HT1080 (cell line): ENCODE measurements at places on chromosomes 3 and 15.

GRCh38 chr3:66499881-66500575, 794 bp downstream of the LRIG1 start:
- peak; percentile 8 for DNase-seq

GRCh38 chr3:42961633-42962032, 17.5 kb upstream of the GASK1A start:
- DNase-seq, result peak; percentile 56

GRCh38 chr3:16589867-16590624, 15.2 kb downstream of the DAZL start:
- no peak for DNase-seq

- DNase-seq, result no peak
These were observed 26.1 kb upstream of the GFM1 start for GRCh38 chr3:158617982-158618875.

- DNase-seq, result no peak
These were observed 143.0 kb downstream of the RYR3 start for GRCh38 chr15:33453761-33454160.

DNA sequence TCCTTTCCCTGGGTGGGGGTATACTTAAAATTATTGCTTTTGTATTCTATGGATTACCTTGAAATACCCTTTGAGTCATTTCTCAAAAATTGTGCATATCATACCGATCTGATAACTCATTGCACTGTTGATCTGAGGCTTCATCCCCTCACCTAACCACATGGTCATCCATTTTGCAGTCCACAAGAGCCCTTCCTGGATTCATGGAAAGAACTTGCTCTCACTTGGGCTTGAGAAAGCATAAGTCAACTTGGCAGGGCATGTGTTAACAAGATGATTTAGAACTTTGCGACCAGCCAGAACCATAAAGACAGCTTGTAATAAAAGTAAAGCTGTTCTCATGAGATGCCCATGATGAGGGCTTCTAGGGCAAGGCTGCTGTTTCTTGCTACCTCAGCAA, 22.2 kb downstream of the MME start:
- peak; percentile 68 for DNase-seq

DNA sequence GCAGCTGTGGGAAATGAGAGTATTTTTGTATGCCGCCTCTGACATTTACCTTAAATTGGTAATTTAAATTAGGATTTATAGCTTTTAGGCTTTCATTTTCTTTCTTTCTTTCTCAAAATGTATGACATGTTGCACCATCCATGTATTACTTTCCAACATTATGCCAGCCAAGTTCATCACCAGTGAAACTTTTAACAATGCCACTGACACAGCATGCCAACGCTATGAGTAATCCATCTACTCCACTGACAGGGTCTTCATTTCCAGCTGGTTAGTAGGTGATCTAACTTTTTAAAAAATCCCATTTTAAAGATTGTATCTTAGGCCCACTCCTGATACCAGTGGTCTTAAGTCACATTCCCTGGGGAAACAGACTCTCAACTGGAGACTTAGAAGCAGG, 21.8 kb upstream of the CLDN16 start:
- peak; percentile 73 for DNase-seq

GRCh38 chr3:29438580-29438979, 157.7 kb downstream of the RBMS3 start:
- DNase-seq, result no peak

DNA sequence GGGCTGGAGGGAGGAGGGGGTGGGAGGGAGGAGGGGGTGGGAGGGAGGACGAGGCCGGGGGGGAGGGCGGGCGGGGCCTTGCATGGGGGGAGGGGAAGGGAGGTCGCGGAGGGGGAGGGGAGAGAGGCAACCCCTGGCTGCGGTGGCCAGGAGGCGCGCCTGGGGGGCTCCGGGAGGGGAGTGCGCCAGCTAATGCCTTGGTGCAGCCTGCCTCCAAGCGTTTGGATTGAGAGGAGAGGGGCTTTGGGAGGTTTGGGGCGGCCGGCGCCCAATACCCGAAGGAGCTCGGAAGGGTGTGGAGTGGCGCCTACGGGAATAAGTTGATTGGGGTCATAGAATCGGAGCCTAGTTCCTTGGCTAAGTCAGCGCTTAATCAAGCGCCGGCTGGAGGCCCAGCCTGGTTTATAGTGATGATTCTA, 557 bp downstream of the TFG start:
- DNase-seq, result peak; percentile 23

DNA sequence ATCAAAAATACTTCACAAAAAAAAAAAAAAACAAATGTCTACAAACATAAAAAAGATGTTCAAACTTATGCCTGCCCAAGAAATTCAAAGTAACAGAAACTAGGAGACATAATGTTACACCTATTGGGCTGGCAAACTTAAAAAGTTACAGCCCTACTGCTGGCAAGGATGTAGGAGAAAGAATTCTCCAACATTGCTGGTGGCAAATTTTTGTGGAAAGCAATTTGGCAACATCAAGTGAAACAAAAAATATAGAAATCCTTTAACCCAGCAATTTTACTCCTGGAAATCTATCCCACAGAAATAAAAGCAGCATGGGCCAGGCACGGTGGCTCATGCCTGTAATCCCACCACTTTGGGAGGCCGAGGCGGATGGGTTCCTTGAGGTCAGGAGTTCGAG, 73.2 kb downstream of the STAG1 start:
- DNase-seq, result no peak

GRCh38 chr3:86991840-86992435, 989 bp upstream of the VGLL3 start:
- no peak for DNase-seq

DNA sequence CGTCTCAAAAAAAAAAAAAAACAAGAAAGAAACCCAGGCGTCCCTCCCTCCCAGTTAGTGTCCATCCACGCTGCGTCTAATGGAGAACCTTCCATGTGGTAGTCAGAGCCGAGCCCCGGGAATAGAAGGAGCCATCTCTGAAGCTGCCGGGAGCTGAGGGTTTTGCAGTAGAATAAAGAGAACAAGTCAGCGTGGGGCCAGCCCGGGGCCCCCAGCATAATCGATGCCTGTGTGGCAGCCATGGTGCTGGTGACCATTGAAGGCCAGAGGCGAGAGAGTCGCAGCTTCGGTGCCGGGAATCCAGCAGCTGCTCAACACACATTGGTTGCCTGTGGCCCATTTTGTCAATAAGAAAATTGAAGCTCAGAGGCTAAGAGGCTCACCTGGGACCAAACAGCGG, 151.7 kb downstream of the CHSY1 start:
- no peak for DNase-seq

- DNase-seq, result no peak
These were observed 42.7 kb downstream of the EIF2AK4 start for GRCh38 chr15:39976291-39977274.

DNA sequence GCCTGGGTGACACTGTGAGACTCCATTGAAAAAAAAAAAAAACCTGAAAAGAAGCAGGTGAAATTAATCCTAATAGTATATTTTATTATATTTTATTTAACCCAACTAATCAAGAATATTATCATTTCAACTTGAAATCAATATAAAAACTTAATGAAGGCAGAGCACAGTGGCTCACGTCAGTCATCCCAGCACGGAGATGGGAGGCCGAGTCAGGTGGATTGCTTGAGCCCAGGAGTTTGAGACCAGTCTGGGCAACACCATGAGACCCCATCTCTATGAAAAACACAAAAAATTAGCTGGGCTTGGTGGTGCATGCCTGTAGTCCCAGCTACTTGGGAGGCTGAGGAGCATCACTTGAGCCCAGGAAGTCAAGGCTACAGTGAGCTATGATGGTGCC, 33.3 kb upstream of the SLC41A3 start:
- no peak for DNase-seq

DNA sequence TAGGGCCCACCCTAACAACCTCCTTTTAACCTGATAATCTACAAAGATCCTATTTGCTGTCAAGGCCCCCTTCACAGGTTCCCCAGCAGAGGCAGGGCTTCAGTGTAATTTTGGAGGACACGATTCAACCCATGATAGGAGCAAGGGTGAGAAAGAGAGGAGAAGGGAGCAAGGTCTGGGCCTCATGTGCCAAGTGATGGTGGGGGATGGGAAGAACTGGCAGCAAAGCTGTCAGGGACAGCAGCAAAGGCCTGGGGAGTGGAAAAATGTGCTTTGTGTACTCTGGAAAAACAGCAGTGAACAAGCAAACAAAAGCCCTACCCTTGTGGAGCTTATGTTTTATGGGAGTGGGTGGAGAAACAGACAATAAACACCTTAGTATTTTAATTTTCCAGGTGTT, 2.7 kb upstream of the GALNT15 start:
- no peak for DNase-seq

DNA sequence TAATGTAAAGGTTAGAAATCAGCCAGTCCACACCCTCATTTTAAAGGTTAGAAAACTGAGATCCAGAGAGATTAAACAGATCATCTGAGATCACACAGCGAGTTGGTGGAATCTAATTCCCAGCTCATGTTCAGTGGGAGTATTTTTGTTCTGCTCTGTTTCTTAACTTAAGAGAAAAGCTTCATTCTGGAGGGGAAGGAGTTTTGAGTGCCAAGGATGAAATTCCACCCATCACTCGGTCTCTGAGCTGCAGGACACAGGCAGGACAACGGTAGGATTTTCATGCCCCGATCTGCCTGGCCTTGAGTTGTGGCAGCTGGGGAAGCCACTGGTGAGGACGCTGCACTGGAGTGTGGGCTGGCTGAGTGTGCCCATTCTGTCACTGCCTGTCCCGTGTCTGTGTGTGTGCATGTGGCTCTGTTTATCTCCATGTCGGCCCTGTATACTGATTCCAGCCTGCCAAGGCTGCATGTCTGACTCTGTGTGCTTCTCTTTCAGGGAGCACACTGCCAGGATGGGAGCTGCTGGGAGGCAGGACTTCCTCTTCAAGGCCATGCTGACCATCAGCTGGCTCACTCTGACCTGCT, 94.3 kb downstream of the CEMIP start:
- no peak for DNase-seq

DNA sequence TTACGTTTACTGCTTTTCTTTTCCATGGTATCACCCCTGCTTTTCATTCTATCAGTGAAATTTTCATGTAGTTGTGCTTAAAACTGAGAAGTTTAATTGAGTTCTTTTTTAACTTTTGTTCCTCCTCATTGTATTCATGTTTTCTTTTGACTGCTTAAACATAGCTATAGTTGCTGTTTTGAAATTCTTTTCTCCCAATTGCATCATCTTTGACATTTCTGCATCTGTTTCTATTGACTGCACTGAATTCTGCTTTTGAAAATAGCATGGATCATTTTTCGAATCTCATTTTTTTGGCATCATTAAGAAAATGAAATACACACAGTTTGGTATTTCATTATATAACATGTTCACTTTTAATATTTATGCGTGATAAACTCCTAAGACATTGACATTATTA, 694.9 kb downstream of the MECOM start:
- no peak for DNase-seq

GRCh38 chr3:160956785-160957184, 148.4 kb downstream of the B3GALNT1 start:
- peak; percentile 53 for DNase-seq

GRCh38 chr3:50167841-50168209, 12.7 kb downstream of the SEMA3F start:
- DNase-seq, result no peak

DNA sequence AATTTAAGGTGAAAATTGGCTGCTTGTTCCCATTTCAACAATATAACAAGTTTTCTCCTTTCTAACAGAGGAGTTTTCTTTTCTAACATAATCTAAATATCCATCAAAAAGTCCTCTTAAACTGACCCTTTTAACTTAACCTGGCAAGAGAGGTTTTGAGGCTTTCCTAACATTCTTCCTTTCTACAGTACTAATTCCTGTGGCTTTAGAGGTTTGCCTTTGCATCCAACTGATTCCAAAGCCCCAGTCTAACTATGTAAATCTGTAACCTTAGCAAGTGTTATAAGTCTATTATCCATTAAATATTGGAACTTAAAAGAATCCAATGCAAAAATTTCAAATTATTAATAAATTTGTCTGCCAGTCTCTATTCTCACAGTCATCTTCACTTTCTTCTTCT, 134.1 kb downstream of the ISL2 start:
- DNase-seq, result peak; percentile 3

GRCh38 chr3:3683261-3683660, 116.0 kb upstream of the LRRN1 start:
- DNase-seq, result peak; percentile 74

- DNase-seq, result peak; percentile 70
These were observed 65.8 kb downstream of the CTNNB1 start for GRCh38 chr3:41265011-41265545.

DNA sequence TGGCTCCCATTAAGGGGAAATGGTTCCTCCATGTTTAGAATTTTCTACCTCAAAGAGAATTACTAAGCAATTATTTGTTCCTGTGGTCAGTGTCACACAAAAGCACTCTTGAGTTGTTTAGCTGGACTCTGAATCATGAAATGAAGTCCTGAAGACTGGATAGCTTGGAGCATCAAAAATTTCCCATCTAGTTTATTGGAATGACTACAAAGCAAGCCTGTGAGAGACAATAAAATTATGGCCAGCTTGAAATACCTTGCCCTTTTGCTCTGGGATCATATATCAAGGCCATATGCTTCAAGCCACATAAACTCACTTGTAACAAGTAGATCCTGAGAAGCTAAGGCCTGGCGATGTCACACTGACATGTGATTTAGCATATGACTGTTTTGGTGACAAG, 292.3 kb downstream of the TIGIT start:
- DNase-seq, result peak; percentile 29

GRCh38 chr3:12275974-12276650, 12.8 kb upstream of the PPARG start:
- DNase-seq, result no peak

DNA sequence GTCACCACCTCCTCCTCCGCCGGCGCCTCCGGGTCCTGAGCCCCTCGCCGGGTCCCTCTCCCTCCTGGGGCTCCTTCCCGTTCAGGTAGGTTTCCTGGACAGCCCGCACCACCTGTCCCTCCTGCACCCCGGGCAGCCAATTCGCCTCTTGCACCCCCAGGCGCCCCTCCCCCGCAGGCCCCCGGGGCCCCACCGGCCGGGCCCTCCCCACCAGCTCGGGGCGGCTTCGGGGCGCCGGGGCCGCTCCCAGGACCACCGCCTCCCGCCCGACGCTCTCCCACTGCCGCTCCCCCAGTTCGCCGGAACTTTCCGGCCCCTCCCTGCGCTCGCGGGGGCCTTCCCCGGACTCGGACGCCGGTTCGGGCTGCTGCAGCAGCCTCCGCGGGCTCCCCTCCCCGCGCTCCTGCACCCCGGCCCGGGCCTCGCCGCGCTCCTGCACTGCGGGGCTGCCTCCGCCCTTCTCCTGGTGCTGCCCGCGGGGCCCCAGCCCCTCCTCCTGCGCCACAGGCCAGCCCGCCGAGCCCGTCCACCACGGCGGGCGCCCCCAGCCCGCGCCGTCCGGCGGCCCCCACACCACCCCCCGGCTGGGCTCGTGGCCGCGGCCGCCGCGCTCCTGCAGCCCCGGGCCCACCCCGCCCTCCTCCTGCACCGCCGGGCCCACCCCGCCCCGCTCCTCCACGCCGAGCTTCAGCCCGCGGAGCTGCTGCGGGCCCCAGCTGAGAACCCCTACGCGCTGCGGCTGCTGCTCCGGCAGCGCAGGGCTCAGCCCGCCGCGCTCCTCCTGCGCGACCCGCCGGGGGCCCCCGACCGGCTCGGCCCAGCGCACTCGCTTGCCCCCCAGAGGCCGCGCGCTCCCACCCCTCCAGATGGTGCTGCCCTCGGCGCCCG, 587 bp upstream of the TNK2 start:
- DNase-seq, result no peak
